ENCODE measurements at places on chromosomes 11 and 22.

- no peak for DNase-seq
These were observed 134.3 kb downstream of the CRYBB2 start for GRCh38 chr22:25353516-25354445.

DNA sequence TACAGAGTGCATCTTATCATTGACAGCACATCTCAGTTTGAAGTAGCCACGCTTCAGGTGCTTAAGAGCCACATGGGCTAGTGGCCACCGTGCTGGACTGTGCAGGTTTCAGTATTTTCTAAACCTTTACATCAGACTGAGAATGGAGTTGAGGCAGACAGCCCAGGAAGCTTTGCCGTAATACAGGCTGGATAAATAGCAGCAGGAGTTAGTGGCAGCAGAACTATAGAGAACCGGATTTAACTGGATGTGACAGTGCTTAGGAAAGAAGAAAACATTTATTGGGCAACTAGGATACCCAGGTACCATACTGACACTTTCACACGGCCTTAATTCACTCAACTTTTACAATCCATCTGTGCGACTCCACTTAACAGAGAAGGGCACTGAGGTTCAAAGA, 145.5 kb downstream of the LARGE1 start:
- no peak for DNase-seq

GRCh38 chr11:130765406-130765805, 150.9 kb downstream of the SNX19 start:
- DNase-seq, result no peak

DNA sequence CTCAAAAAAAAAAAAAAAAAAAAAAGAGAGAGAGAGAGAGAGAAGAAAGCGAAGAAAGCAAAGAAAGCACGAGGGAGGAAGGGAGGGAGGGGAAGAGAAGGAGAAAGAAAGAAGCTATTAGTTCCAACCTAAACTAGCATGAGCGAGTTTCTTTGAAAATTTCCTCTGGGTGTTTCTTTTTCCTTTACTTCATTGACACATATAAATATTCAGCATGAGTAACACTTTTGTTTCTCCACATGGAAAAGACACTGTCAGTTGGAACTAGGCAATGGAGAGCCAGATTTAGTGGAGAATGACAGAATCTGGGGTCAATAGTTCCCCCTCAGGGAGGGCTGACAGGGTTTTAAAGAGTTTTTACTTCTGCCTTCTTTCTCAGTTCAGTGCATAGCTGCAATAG, 257.4 kb downstream of the DDX10 start:
- no peak for DNase-seq

- DNase-seq, result no peak
These were observed 18.2 kb downstream of the LHFPL7 start for GRCh38 chr22:24928322-24928721.

DNA sequence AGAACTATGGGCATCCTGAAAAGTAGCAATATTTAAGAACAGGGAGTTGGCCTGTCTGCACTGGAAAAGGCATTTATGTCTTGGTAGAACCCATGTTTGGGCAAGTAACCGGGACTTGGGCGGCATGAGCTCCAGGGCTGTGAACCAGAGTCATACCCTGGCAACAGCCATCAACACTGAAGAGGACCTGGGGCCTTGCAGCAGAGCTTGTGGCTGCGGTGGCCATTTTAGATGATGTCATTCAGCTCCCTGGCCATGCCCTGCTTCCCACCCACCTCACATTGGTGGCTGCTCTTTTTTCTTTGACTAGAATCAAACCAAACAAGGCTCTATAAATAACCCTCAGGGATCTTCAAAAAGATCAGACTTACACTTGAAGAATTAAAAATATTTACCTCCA, 26.6 kb downstream of the EHF start:
- no peak for DNase-seq

DNA sequence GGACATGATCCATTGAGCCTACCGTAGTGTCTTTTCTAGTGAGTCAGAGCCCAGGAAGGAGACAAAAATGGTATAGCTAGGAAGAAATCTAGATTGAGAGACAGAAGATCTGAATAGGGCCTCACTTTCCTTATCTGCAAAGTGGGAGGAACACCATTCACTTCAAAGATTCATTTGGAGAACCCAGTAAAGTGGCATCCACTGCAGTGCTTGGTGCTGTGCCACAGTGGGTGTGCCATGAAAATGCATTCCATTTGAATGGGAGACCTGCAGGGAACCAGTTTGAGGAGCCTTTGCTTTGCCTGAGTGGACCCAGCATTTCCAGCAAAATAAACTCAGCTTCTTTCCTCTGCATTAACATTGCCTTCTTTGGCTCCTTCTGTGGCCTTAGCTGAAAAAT, 470.5 kb upstream of the CADM1 start:
- no peak for DNase-seq

- no peak for DNase-seq
These were observed 46.0 kb upstream of the MICAL2 start for GRCh38 chr11:12064136-12064953.

- no peak for DNase-seq
These were observed 23.7 kb upstream of the FXYD6 start for GRCh38 chr11:117900121-117900648.

DNA sequence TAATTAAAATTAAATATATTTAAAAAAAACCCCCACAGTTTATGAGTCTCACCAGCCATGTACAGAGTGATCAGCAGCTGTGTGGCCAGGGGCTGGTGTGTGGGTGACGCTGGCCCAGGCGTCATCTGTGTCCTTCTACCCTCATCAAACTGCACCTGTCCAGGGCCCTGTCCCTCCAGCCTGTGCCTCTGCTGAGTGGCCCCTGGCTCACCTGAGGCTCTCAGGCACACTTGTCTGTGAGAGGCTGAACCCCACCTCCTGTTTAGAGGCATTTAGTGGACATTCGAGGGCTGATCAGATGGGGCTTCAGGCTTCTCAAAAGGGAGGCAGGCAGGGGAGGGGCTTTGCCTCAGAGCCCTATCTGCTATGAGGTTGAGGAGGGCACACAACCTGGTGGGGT, 29.9 kb upstream of the SMIM38 start:
- no peak for DNase-seq

- no peak for DNase-seq
These were observed 352.7 kb downstream of the NTM start for GRCh38 chr11:131723088-131723487.

- no peak for DNase-seq
These were observed 2.8 kb upstream of the KCNJ5 start for GRCh38 chr11:128888034-128888985.

DNA sequence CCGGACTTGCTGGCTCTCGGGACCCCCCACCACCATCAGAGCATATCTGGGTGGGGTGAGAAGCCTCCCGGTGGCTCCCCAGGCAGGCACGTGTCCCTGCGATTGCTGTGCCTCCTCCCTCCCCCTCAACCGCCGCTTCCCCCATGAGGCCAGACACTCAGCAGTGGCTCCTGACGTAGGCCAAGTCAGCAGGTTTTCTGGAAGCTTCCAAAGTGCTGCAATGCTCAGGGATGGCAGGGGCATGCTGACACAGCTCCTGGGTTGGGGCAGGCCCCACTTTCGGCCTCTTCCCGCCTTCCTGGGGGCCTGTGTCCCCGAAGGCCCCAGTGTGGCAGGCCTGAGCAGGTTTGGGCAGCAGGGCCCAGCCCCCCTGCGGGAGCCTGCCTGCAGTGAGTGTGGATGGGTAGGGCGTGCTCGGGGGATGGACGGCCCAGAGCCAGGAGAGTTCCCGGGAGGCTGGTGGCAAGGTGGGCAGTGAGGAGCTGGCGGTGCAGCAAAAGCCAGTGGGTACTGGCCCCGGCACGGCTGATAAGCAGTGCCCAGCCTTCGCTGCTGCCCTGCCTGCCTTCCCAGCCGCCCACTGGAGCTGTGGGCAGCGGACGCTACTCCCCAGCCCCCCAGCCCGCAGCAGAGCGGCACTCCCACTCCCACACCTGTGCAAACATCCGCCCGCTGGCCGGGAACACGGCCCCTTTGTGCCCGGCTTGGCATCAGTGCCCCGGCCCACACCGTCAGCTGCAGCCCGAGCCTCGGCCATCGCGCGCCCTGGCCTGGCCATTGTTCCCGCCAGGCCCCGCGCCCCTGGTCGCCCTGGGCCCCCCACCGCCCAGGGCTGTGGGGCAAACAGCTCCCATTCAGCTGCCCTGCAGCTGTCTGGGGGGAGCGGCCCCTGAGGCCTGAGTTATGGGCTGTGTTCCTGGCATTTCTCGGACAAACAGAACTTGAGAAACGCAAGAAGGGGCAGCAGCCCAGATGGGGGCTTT, 125.0 kb downstream of the KCNQ1OT1 start:
- no peak for DNase-seq

GRCh38 chr11:10325277-10326011, 20.6 kb downstream of the ADM start:
- DNase-seq, result peak; percentile 88

DNA sequence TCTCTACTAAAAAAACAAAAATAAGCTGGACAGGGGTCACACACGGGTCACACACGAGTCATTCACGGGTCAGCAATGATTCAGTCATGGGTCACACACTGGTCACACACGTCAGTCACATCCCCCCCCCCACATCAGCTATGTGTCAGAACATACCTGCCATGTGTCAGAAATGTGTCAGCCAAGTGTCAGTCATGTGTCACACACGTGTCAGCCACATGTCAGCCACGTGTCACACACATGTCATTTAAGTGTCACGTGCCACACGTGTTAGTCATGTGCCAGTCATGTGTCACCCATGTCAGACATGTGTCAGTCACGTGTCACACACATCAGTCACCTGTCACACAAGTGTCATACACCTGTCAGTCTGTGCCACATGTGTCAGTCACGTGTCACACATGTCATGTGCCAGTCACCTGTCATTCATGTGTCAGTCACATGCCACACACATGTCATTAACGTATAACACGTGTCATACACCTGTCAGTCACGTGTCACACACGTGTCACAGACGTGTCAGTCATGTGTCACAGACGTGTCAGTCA, 28.7 kb upstream of the MMP20 start:
- peak; percentile 58 for DNase-seq

DNA sequence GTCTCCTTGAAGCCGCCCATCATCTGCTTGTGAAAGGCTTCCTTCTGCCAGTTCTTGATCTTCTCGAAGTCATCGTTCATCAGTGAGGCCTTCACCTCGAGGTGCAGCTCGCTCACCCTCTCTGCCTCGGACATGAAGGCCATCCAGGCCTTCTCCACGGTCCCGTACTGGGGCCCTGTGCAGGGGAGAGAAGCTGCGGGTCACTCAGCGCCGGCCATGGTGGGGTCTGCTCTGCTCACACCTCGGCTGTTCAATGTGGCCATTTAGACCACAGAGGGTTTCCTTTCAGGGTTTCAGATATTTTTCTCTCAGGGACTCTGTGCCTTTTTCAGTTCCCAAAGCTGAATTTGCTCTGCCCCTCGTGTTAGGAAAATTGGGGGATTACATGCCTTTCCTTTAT, 33.9 kb upstream of the ARFGAP3 start:
- DNase-seq, result no peak

DNA sequence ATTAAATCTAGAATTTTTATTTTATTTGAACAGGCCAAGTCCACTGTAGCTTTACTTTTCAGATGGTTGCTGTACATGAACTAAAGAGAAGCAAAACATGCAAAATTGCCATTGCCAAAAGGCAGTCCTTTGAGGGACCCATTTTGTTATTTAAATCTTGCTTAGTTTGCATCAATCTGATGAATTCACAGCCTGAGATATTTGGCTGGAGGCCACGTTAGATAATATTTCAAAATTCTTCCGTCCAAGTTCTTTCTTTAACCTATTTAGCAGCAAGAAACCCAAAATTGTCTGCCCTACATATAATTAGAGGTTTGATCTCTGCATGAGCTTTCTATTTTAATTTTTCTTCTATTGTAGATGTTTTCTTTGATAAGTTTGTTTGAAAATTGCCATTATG, 1706.9 kb upstream of the RAG2 start:
- DNase-seq, result no peak

GRCh38 chr22:27684901-27685300, 116.7 kb downstream of the MN1 start:
- no peak for DNase-seq

- DNase-seq, result no peak
These were observed 1385.0 kb downstream of the TBC1D22A start for GRCh38 chr22:48147404-48147803.

- DNase-seq, result no peak
These were observed 493.9 kb downstream of the MN1 start for GRCh38 chr22:27307545-27308247.

GRCh38 chr11:134043821-134044420, 25.0 kb upstream of the JAM3 start:
- no peak for DNase-seq

DNA sequence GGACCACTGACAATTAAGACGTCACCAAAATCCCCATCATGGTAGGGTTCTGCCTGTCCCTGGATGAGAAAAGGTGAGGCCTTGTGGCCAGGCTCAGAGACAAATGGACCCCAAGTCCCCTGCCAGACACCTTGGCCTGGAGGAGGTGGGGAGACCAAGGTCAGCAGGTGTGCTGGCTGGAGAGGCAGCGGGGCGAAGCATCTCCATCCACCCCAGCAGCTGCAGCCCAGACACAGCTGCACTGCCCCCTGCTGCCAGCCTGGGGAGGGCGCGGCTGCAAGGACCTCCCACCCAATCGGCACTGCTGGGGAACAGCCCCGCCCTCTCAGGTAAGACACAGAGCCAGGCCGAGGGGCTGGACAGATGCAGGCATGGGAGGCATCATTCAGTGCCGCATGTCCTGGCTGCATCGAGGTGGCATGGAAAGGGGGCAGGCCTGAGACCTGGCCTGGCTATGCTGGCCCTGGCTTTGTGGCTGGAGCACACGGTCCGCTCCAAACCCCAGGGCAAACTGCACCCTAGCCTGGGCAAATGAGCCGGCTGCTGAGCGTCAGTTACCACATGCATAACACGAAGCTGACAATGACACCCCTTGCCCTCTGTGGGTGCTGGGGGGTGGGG, 12.2 kb upstream of the MFNG start:
- DNase-seq, result no peak

GRCh38 chr11:73818846-73819245, 31.2 kb downstream of the MRPL48 start:
- peak; percentile 52 for DNase-seq

GRCh38 chr11:93814966-93815633, 31.0 kb downstream of the MED17 start:
- no peak for DNase-seq

- DNase-seq, result no peak
These were observed 112.7 kb upstream of the OR4B1 start for GRCh38 chr11:48103621-48104567.

DNA sequence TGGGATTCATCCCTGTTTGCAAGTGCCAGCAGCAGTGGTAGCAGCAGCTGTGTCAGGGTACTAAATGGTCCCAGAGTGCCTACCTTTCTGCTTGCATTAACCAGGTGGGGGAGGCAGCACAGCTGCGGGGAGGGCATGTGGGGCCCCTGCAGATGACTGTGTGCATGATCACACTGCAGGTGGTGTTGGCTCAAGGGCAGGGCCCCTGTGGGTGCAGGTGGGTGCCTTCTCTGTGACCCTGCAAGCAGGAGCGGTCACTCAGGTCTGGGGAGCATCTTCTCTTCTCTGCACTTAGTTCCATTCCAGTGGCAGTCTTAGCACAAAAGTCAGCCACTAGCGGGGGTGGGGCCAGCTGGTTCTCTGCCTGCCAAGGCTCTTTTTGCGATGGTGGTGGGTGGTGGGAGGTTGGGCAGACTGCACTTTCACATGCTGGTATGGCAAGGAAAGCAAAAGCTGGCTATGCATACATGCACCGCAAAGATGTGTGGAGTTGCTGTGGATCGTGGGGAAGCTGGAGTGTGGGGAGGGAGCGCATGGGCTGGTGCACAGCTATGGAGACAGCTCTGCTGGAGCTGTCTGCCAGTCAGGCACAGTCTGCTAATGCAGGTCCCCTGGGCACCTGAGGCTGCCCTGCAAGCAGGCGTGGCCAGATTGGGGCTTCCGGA, 157.1 kb downstream of the DYNC2H1 start:
- DNase-seq, result no peak

GRCh38 chr22:49642331-49642730, 185.3 kb downstream of the BRD1 start:
- DNase-seq, result no peak

GRCh38 chr11:46369458-46370152, 11.9 kb upstream of the MDK start:
- DNase-seq, result peak; percentile 95

All from ELR (cell line).